ENCODE measurements at places on chromosomes 16 and 17.

- no peak for DNase-seq
Observed at GRCh38 chr17:73758245-73758644, 114.0 kb upstream of the SDK2 start.

DNA sequence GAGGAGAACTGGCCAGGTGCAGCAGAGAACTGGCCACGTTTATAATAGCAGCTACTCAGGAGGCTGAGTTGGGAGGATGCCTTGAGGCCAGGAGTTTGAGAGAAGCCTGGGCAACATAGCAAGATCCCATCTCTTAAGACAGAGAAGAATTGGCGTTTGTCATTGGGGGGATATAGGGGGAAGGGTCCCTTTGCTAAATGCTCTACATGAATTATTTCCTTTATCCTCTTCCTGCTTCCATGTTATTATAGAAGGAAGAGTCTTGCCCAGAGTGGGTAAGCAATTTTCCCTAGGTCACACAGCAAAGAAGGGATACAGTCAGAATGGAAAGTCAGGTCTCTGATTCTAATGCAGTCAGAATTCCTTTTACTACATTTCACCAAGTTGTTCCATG is 68.0 kb downstream of the MYH11 start:
- DNase-seq, result no peak

DNA sequence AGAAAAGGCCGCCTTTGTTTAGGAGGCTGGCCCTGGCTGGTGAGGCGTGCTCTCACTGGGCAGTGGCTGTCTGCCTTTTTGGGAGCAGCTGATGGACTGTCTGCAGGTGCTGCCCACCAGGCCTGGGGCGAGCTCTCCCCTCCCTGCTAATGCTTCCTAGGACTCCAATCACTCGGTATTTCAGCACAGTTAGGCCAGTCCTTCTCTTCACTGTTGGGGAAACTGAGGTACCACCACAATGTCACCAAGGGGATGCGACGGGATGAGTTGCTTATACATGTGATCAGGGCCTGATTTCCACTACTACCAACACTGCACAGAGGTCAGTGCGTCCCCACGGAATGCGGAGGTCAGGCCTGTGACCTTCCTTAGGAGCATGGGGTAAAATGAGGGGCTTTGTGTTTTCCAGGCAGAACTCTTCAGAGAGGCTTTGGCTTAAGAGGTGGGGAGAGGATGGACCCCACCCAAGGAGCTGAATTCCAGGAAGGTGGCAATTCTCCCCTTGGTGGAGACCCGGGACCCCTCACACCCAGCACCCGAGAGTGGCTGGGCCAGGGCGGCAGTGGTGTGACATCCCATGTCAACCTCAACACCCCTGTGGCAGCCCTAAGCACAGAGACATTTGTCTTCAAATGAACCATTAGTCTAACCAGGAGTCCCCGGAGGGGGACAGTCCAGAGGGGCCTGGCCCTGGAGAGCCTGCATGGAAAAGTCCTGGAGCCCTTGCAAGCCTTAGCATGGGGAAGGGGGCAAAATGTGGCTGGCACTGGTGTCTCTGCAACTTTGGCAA is 86.4 kb downstream of the N4BP1 start:
- no peak for DNase-seq

GRCh38 chr17:55348749-55349354 is 72.8 kb downstream of the MMD start:
- DNase-seq, result peak; percentile 60

DNA sequence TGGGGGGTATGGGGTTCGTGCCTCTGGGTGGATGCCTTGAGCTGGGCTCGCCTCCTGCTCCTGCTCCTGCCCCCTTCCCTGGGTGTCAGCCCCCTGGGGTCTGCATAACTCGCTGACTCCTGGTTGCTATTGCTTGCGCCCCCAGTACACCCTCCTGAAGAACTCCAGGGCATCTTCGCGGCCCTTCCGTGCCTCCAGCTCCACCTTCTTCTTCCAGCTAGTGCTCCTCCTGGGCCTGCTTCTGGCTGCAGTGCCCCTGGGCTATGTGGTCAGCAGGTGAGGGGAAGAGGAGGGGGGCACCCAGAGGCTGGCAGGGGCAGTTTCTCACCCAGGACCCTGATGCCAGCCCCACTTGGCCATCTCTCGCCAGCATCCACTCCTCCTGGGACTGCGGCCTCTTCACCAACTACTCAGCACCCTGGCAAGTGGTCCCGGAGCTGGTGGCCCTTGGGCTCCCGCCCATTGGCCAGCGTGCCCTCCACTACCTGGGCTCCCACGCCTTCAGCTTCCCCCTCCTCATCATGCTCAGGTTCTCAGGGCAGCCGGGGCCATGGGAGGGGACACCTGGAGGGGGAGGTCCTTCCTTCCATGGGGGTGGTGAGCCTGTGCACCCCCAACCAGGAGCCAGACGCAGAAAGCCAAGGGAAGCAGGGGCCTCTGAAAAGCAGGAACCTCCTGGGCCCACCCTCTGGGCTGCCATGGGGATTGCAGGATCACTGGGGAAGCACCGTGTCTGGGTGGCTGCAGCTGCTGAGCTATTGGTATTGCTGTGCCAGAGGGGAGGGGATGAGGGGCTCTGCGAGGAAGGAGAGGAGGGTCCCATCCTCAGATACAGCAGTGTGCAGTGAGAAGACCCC is 7.8 kb upstream of the C17orf99 start:
- no peak for DNase-seq

DNA sequence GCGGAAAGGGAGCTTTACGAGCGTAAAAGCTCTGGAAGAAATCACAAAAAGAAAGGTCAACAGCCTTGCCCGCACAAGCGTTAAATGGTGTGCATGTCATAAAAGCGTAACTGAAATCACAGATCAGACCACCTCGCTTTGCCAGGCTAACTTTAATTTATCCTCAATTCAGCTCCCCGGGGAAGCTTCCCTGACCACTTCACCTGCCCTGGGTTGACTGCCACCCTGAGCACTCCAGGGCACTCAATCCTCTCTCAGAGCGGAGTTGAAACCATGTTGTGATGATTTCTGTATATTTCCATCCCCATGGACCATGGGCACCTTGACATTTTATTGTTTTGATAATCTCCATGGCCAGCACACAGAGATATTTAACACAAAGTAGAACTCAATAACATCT is 16.1 kb upstream of the NAGS start:
- DNase-seq, result no peak

DNA sequence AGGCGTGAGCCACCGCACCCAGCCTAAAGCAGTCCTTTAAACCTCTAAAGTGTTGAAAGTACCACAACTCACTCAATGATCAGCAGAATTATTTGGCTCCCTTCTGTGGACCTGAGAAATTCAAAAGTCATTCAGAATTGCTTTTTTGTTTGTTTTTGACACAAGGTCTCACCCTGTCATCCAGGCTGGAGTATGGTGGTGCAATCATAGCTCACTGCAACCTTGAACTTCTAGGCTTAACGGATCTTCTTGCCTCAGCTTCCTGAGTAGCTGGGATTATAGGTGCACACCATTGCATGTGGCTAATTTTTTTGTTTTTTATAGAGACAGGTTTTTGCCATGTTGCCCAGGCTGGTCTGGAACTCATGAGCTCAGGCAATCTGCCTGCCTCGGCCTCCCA is 44.3 kb downstream of the TRAF4 start:
- DNase-seq, result no peak

GRCh38 chr16:11194913-11195312 is 61.1 kb downstream of the SOCS1 start:
- no peak for DNase-seq

DNA sequence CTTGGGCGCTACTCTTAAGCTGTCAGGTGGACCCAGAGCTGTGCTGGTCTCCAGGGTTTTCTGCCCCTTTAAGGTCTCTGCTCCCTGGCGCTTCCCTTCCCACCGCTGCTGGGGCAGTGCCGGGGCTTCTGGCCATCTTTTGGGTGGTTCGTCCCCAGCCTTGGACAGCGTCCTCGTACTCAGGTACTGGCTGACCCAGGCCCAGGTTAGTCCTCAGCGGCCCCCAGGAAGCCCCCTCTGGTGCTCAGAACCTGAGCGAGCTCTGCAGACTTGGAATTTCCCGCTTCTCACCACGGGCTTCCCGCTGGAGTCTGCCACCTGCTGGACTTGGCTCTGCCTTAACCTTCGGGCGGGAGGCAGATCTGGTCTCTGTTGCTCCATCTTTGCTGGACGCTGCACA is 94.1 kb upstream of the ZNF750 start:
- DNase-seq, result no peak

DNA sequence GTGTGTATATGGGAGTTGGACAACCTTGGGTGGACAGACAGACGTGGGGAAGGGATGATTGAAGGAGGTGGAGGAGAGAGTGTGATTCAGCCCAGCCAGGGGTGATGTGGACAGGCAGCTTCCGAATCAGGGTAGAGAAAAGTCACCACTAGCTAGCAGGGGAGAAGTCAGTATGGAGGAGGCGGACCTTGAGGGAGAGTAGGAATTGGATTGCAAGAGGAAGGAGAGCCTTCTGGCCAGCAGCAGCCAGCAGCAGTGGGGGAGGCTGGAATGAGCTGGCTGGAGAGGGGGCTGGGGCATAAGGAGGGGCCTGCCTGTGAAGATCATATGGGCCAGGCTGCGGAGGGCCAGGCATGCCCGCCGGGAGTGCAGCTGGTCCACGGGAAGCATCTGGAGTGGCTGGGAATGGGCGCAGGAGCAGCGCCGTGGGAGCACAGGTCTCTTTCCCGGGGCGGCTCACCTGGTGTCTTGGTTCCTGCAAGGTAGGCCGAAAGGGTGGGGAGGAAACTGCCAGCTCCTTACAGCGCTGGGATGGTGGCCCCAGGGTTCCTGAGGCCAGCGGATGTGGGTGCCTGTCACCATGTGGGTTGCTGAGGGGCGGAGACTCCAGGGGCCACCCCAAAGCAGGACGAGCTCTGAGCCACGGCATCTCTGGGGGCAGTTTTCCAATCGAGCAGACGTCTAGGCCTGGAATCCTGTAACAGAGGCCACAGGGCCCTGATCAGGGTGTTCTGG is 235.3 kb downstream of the SEC14L1 start:
- peak; percentile 69 for DNase-seq

- no peak for DNase-seq
Observed at GRCh38 chr16:57477531-57478202, 8.6 kb downstream of the DOK4 start.

- no peak for DNase-seq
Observed at GRCh38 chr17:67198131-67198530, 46.9 kb downstream of the HELZ start.

GRCh38 chr16:35735403-35736251 is 2276.2 kb downstream of the TP53TG3F start:
- no peak for DNase-seq

DNA sequence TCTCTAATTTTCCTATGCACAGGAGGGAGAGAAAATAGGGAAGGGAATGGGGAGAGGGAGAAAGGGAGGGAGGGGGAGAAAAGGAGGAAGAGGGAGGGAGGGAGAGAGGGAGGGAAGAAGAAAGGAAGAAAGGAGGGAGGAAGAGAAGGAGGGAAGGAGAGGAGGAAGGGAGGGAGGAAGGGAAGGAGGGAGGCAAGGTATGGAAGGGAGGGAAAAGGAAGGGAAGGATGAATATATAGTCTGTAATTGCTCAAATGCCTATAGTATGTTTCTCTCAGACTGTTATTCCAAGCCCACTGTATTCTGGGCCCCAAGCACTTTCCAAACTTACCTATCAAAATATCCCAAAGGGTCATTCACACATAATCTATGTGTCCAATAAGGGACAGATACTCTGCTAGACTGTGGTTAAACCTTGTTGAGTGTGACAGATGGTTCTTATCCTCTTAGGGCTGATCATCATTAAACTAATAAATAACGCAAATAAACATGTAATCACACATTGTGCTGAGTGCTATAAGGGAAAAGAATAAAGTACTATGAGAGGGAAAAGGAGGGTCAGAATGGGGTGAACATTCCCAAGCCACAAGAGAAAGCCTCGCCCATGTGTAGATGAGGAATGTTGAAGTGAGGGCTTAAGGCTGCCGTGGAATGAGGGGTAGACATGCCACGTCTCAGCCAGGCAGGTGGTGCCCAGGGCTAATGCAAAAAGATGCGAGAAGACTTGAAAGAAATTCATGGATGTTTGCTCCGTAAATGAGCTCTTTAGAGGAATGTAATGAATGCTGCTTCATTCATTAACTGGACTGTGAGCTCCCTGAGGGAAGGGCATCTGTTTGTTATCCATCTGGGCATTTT is 30.6 kb downstream of the ASIC2 start:
- no peak for DNase-seq

- no peak for DNase-seq
Observed at GRCh38 chr16:759110-759910, 1.2 kb upstream of the MSLN start.

- DNase-seq, result no peak
Observed at GRCh38 chr17:49055181-49055927, 58.2 kb downstream of the IGF2BP1 start.

Measured in CD4-positive, alpha-beta T cell treated with Interleukin-12 subunit alpha and Interleukin-12 subunit beta, for 1 hour (primary cell).